Stimulated activated CD4-positive, alpha-beta T cell treated with anti-CD3 and anti-CD28 coated beads, TNF-alpha, amount 100 ng/mL, for 4 hours (primary cell): ENCODE measurements at places on chromosomes 3 and 15.

DNA sequence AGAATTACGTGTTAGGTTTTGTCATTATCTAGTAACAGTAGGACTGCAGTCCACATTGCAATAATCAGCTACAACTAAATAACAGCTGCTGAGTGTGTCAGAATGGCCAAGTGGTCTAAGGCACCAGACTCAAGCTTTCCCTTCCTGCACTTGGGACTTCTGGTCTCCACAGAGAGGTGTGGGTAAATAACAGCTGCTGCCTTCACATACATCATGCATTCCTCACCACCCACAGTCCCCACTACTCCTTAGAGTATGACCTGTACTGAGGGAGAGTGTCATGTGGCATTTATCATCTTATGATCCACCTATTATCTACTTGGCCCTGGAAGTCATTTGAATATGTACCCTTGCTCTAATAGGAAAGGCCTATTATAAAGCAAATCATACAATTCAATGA is 22.2 kb upstream of the ZMAT3 start:
- DNase-seq = no peak

- DNase-seq = no peak
These were observed 296.6 kb downstream of the SUCLG2 start for GRCh38 chr3:67357610-67358458.

DNA sequence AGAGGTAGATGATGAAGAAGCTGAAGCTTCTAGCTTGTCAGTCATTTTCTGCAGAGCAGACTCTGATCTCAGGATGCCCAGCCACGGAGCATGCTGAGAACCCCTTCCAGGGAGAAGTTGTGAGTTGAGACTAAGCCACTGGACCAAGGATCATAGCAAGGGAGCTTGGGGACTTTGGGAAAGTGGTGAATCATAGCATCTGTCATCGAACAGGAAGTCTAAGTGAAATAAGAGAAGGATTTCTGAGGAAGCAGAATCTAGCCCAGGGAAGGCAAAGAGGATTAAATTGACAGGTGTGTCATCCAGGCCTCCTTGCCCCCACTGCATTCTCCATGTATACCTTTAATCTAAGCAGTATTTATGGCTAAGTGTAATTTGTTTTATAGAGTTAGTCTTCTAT is 71.8 kb upstream of the TMEM108 start:
- DNase-seq = no peak

DNA sequence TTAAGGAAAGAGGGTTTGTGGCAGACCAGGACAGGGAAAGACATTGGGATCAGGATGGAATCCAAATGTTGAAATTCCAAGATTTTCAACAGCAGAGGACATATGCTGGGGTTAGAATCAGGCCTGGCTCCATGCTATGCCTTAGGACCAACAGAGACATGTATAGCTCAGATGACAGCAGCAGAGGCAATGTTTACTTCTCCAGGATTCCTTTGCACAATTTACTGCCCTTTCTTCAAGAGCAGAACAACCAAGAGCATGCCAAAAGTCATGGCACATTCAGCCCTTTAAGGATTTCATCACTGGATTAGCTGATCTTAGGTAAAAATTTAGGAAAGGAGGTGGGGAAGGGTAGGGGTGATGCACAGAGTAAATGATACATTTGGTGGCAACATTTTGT is 69.6 kb upstream of the GSK3B start:
- no peak for DNase-seq

GRCh38 chr3:195956577-195956976 is 48.2 kb upstream of the TNK2 start:
- no peak for DNase-seq

- DNase-seq = no peak
These were observed 16.3 kb upstream of the LCTL start for GRCh38 chr15:66581972-66582537.

DNA sequence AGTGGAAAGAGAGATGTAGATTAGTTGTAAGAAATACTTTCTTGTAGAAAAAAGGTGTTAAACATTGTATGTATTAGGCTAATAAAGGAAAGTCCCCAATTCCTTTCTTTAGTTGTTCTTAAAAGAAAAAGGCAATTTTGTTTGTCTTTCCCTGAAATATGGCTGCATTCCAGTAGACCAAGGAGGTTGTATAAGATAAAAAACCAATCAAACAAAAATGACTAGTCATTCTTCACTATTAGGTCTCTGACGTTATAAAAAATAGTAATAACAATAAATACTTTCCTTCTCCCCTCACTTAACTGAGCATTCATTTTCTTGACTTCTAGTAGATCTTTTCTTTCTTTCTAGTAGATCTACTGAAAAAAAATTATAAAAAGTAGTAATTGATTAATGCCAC is 8.6 kb upstream of the PPM1L start:
- DNase-seq = no peak

DNA sequence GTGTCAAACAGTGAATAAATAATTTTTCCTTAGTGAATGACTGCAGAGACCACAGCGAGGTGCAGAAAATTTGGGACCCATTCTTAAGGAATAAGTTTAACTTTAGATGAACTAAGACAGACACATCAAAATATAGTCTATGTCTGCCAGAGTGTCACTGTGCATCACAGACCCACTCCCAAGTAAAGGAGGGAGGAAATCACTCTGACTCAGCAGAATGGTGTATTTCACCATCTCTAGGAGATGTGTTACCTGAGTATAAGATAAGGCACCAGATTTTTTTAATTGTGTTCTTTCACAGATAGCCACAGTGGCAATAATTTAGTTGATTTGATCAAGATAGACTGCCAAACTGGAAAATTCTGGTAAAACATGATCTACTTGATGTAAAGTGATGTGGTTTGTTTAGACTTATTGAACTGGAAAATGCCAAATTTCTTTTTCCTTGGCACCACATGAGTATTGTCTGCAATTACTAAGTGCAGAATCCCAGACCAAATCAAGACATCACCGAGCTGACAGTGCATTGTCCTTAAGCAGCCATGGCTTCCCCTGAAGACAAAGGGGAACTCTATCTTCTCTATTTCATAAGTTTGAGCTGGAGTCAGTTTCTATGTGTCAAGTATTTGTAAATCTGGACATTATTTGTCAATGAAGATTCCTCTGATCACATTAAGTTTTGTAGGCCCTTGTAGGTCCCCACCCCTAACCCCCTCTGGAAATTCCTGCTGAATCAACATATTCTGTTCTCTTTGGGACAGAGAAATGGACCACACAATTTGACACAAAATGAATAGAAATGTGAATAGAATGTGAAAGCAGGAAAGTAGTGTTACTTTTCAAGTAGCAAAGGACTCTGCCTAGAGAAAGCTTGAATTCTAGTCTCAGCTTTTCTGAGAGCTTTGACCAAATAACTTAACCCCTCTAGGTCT is 47.6 kb downstream of the TIPARP start:
- DNase-seq = no peak

DNA sequence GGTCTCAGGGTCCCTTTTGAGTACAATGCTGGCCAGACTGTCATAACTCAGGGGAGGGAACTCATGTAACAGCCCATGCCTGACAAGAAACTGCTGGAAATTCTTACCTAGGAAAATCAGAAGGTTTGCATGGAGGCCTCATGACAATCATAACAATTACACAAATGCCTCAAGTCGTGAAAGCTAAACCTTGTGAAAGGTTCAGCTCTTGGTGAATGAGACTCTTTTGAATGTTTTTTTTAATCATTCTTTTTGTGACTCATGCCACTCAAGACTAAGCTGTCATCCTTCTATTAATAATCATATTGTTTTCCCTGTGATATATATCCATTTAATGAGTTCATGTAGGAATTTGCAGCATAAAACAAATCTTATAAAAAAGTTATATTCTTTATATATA is 61.4 kb upstream of the LEKR1 start:
- DNase-seq = no peak

DNA sequence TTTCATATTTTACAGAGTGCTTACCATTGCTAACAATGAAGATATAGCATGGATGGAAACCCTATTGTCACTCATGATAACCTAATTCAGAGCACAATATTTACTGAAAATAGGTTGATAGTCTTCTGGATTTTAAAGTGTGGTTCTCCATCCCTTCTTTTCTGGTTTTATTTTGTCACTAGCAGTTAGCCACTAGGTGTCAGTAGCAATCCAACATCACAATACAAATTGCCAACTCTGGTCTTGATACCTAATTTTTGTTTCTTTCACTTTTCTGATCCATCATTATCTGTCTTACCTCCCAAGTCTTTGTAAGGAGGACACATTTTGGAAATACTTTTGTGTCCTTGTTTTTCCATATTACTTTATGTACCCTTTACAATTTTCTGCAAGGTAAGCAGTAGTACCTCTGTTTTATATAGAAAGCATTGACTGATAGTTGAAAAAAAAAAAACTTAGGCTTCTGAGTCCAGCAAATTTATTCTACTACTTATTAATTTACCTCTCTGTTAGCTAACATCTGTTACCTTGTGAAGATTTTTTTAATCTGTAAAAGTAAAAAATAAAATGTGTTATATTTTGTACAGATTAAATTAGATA is 28.3 kb upstream of the CRYBG3 start:
- DNase-seq = no peak

DNA sequence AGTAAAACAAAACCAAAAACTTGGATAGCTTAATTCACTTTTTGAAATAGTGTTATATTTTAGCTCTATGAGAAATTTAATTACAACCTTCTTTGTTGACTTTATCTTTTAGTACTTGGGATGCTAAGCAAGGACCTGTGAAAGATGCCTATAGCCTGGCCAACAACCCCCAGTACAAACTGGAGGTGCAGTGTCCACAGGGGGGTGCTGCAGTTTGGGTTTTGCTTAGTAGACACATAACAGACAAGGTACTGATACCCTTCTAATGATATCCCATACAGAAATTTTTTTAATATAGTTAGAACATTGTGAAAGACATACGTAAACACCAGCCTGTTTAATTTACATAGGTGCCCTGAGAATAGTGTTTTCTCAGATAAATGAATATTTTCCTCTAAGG is 35.3 kb downstream of the CAPN7 start:
- no peak for DNase-seq

DNA sequence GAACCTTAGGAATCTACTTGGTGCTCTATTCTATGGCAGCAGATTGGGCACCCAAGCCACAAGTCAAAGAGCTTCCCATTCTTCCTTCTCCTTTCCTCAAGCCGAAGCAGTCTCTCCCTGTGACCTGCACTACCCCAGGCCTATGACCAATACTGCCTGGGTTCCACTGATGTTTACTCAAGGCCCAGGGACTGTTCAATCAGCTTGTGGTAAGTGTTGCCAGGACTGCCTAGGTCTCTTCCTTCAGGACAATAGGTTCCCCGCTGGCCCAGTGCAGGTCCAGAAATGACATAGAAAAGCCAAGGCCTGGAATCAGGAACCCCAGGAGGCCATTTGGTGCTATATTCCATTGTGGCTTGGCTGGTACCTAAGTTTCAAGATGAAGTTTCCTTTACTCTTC is 397.9 kb downstream of the ZIC4 start:
- DNase-seq = no peak

DNA sequence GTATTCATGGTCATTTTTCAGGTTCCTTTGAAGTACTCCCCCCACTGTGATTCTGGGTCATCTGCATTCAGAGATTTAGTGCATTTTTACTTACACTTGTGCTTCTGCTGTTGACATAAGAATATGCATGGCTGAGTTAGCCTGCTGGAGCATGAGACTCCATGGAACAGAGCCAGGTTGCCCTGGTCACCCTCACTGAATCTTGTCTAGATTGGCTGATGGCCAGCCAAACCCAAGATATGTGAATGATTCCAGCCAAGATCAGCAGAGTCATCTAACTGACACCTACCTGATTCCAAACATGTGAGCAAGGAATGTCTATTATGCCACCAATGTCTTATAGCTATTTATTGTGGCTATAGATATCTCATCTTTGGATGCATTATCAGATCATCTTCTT is 25.1 kb downstream of the DTWD1 start:
- no peak for DNase-seq

- no peak for DNase-seq
These were observed 124.3 kb downstream of the BDH1 start for GRCh38 chr3:197431346-197431910.

GRCh38 chr15:101048581-101049030 is 129.4 kb downstream of the LRRK1 start:
- no peak for DNase-seq

DNA sequence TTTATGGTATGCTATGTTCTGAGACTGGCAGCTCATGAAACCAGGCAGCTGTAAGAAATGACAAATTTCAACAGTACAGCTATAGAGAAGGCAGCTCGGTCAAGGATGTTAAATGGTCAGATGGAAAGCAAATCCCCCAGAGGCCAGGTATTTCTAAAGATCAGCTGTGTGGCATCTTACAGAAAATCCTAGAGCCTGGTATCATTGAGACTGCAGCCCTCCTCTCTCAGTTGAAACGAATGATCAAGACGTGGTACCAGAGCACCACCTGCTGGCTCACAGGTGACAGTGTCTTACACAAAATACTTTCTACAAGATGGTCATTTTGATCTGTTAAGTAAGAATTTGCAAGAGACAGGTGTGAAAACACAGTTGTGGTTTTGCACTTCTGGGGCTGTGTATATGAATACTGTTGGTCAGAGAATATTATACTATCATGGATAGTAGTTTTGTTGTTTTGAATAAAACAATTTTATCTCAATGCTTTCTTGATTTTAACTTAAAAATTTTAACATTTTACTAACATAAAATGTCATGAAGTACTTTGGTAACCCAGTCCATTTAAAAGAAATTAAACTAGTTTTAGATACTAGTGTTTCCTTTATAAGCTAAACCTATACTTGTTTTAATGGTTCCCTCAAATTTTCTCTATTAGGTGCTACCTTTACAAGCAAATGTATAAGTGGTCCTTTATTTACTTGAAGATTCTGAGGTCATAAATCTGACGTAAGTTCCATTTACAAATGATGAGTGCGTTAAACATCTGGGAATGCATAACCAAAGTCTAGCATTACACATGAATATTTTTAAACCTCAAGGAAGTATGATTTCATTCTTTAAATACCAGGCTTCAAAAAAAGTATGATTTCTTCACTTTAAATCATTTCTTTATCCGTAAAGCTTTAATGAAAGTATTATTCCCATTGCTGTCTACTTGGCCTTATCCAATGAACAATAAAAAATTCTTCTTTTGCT is 121.8 kb downstream of the PDZRN3 start:
- DNase-seq = peak; percentile 3

- DNase-seq = no peak
These were observed 15.4 kb downstream of the CCDC54 start for GRCh38 chr3:107392549-107393165.

DNA sequence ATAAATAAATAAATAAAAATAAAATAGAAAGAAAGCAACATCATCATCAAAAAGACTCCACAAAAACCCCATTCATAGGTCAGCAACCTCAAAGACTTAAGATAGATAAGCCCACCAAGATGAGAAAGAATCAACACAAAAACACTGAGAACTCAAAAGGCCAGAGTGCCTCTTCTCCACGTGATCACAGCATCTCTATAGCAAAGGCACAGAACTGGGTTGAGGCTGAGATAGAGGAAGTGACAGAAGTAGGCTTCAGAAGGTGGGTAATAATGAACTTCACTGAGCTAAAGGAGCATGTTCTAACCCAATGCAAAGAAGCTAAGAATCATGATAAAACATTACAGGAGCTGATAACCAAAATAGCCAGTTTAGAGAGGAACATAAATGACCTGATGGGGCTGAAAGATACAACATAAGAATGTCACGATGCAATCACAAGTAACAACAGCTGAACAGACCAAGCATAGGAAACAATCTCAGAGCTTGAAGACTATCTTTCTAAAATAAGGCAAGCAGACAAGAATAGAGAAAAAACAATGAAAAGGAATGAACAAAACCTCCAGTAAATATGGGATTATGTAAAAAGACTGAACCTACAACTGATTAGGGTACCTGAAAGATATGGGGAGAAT is 26.4 kb downstream of the GNB5 start:
- DNase-seq = no peak
